NCI-H446 (cell line): ENCODE measurements at places on chromosomes 4 and X.

GRCh38 chr4:89904524-89904923 lies 9.9 kb downstream of the MMRN1 start:
- DNase-seq: no peak

DNA sequence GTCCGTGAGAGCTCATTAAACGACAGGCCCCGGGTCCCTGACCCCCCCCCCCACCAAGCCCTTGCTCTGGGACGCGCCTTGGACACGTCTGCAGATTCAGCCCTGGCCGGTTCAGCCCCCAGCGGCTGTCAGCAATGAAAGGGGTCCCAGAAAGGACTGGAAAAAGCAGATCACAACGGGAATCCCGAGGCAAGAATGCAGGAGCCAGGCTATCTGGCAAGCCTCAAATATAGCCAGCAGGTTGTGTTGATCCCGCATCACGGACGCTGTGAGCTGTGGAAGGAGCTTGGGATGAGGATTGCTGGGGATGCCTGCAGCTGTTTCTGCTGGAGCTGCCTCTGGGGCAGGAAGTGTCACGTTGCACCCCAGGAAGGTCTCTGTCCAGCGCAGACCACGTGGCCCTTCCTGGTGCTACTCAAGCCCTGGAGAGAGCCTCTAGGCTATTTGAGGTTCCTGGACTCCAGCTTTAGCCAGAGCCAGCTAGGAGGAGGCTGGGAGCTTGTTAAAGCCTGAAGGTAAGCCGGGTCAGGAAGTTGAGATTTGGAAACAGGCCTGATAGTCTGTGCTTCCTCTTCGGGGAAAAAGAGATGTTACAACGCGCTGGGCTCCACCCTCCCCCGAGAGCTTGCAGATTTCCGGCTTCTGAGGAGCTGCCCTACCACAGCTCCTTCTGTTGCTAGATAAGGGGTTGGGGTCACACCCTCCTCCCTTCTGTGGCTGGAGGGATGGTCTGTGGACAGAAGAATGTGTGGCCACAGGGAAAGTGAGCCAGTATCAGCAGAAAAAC lies 19.3 kb upstream of the CSF2RA start:
- no peak for DNase-seq

DNA sequence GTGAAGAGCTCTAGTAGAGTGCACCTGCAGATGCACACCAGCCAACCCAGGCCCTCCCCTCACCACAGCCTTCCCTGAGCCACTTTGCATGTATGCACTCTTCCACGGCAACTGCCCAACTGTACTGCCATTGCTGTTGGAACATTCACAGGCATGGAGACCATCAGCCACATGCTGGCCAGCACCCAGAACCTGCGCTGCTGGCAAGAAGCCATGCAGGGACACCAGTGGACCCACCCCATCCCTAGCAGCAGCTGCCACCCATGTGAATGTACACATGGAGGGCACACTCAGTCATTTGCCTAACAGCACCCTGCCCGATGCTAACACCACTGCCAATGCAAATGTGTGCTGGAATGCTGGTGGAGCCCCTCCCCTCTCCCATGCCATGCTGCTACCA lies 35.6 kb downstream of the FAM47B start:
- DNase-seq: no peak

- no peak for DNase-seq
Observed at GRCh38 chrX:5051831-5052491, 1176.7 kb downstream of the NLGN4X start.

- no peak for DNase-seq
Observed at GRCh38 chr4:108861334-108861733, 98.5 kb upstream of the ETNPPL start.

GRCh38 chrX:84258708-84259107 lies 70.7 kb upstream of the RPS6KA6 start:
- no peak for DNase-seq

DNA sequence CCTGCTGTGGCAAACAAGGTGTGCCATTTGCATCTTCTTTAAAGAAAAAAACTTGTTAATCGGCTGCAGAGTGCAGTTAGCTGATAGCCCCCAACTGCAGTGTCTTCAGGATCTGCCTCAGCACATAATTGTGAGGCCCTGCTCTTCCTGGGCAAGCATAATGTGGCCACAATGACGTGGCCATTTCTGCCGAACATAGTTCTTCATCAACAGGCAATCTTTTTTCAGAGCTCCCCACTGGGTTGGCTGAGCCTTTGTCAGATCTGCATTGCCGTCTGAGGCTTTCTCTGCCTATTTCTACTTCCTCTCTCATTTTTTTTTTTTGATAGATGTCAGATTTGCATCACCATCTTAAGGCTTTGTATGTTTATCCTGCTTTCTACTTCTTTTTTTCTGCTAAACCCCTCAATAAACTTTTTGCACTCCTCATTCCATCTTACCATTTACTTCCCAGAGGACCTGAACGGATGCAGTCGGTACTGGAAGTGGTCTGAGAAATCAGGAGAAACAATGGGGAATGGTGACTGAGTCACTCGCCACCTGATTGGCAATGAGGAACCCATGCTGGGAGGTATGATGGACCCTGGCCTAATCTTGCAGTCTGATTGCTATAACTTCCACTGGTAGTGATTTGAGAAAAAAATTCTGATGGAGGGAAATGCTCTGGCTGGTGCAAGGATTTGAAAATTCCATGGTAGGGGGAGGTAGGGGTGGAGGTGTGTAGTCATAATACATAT lies 21.2 kb upstream of the TAB3 start:
- DNase-seq: no peak

- no peak for DNase-seq
Observed at GRCh38 chr4:77593101-77593500, 12.5 kb upstream of the CXCL13 start.

DNA sequence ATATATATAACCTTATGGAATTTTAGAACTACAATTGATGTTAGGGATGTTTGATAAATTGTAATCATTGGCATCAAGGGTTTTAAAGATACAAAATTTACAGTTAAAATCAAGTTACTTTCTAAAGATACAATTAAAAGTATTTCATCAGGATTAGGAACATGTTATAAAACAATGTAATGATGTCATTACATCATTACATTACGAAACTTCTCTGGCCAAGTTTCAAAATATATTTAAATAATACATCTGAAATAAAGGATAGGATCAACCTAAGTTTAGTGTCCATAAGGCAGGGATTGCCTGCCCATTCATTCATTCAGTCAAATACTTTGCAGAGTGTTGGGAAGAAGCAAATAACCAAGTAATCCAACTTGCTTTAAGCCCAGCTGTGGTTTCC lies 75.1 kb downstream of the TENM3 start:
- no peak for DNase-seq

DNA sequence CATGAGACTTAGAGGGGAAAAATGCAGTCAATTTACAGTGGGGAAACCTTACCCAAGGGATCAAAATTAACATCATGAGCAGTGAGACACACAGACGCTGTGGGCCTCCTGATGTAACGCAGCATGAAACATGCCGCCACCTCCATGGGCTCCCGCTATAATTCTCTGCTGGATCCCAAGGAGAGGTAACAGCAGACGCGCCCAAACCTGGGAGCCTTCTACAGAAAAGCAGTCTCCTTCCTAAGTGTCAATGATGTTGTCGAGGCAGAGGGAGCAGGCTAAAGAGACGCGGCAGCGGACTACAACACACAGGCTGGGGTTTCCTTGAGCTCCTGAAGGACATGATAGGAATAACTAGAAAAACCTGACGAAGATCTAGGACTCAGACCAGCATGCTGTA lies 142.3 kb downstream of the AFAP1 start:
- DNase-seq: no peak

GRCh38 chr4:10180927-10181744 lies 64.5 kb upstream of the WDR1 start:
- DNase-seq: no peak

DNA sequence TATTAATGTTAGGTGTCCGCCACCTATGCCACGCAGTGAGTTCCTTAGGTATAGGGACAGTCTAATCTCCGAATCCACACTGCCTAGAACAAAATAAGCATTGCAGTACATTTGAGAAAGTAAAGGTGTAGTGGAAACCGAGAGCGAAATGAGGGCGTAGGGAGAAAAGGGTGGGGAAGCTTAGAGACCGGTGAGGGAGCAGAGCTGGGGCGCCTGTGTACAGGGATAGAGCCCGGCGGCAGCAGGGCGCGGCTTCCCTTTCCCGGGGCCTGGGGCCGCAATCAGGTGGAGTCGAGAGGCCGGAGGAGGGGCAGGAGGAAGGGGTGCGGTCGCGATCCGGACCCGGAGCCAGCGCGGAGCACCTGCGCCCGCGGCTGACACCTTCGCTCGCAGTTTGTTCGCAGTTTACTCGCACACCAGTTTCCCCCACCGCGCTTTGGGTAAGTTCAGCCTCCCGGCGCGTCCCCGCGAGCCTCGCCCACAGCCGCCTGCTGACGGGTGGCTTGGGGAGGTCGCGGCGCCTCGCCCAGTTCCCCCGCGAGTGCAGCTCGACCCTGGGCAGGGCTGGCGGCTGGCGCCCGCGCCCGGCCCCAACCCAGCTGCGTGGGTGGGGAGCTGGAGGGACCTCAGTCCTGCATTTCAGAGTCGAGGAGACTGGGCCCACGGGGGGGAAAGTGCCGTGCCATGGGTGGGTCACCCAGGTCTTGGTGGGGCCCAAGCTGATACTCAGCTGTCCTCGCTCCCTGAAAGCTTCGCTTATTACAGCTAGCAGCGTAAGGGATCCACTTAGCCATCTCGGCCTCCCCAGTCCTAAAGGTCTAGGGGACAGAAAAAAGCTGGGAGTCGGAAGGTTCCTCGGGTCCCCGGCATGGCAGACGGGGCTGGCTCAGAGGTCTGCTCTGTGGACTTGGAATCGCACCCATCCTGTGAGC lies at the start of gene ANXA3:
Gene ANXA3 (plus strand): TSS at position 351 of the 932 bp plus-strand sequence. CDS start 2,704 bp downstream, outside the sequence.
- DNase-seq: no peak

DNA sequence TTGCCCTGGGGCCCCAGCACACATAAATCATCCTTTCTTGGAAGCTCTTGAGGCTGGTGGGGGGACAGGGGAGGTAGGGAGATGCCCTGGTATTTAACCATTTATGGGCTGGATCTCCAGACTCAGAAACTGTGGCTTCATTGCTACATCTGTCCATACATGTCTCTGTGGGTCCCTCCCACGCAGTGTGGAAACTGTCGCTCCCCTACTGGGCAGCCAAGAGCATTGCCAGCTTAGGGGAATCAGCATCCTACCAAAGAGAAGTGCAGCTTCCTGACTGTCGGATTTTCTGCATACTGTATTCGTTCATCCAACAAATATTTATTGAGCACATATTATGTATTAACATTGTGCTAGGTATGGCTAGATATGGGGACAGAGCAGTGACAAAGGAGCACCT lies 3.7 kb downstream of the GRIPAP1 start:
- no peak for DNase-seq

- no peak for DNase-seq
Observed at GRCh38 chr4:120018786-120019185, 47.9 kb downstream of the MAD2L1 start.

DNA sequence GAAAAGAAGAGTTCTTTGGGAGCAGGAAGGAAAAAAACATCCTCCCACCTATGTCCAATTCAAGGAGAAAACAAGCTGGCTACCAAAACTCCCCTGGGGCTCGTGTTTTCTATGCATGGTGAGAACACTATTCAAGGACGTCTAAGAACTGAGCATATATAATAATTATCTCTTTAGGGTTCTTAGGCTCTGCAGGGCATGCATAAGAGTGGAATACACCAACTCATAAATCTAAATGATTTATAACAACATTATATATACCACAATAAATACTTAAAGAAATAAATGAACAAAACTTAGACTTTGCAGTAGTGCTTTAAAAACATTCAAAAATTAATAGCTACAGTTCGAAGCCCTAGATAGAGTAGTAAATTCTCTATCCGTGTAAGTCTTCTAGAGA lies 19.5 kb upstream of the TMEM154 start:
- no peak for DNase-seq

DNA sequence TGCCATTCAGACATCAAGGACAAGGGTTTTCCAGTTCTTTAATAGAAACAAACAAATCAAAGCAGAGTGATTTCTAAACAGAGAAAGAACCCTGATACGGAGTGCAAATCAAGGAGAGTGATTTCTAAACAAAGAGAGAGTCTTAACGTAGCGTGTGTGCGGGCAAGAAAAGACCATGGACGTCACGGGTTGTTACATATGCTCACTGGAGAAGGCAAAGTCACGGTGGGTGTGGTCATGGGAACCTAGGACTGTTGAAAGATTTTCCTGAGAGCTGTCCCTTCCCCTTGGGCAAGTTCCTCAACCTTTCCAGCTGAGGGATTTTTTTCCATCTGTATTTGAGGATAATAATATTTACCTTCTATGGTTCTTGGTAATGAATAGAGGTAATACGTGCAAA lies 95.0 kb upstream of the SLC34A2 start:
- no peak for DNase-seq

GRCh38 chrX:65667503-65668376 lies at the start of gene MSN:
Gene MSN, plus strand, starts transcription at chrX:65667654. Its CDS starts 188 bp downstream, at chrX:65667842.
- DNase-seq: no peak

- DNase-seq: no peak
Observed at GRCh38 chr4:188459381-188459780, 320.1 kb downstream of the TRIML1 start.

GRCh38 chr4:1490654-1491327 lies 84.5 kb upstream of the NKX1-1 start:
- no peak for DNase-seq

DNA sequence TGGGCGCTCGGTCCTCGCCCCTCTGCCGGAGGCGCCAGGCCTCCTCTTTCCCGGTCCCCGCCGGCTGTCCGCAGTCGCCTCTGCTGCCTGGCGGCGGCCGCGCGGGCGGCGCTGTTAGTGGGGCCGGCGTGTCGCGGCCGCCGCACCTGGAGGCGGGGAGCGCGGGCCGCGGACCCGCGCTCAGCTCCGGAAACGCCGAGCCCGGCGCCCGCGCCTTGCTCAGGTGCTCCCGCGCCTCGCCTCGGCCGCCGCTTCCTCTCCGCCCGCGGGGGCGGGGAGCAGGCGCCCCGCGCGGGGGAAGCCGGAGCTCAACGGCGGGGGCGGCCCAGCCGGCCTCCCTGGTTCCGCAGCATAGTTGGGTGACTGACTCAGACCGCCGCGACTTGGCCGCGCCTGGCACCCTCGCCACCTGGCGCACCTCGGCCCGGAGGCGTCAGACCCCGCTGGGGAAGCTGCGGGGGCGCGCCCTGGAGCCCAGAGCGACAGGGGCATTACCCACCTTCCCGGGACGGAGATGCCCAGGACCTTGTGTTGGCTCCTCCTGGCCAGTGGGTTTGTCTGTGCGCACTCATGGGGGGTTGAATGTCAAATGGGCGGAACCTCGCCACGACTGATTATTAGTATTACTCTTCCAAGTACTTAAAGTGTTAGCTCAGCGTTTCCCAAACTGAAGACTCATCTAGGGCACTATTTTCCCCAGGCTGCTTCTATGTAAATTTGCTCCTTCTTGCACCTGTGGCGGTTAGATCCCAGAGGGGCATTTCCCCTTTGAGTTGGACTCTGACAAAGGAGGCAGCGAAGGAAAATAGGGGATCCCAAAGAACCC lies at the start of gene ARAP2:
Gene ARAP2 (minus strand): TSS at position 258 of the 826 bp plus-strand sequence. CDS start 15,028 bp downstream, outside the sequence.
- DNase-seq: peak; percentile 59
